ENCODE measurements at places on chromosomes 16 and 17.

DNA sequence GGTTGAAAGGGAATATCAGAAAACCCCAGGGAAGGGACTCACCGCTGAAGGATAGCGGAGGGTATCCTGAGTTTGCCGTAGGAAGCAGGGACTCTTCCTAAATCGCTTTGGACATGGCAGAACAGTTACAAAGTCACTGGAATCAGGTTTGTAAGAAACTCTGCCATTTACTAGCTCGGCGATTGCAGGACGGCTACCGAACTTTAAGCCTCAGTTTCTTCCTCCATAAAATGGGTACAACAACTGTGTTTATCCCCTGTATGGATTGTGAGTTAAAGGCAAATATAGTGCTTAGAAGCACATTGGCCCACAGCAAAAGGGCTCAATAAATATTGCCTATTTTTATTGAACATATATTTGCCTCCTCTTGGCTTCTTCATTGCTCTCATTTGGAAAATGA, 90.6 kb downstream of the MAF start:
- DNase-seq: no peak

DNA sequence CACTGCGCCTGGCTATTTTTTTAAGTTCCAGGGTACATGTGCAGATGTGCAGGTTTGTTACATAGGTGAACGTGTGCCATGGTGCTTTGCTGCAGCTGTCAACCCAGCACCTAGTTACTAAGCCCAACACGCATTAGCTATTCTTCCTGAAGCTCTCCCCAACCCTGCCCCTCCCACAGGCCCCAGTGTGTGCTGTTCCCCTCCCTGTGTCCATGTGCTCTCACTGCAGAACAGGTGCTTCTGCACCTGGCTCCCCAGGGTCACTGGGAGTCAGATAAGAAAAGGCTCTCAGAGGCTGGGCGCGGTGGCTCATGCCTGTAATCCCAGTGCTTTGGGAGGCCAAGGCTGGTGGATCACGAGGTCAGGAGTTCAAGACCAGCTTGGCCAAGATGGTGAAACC, 6.2 kb downstream of the HASPIN start:
- no peak for DNase-seq

DNA sequence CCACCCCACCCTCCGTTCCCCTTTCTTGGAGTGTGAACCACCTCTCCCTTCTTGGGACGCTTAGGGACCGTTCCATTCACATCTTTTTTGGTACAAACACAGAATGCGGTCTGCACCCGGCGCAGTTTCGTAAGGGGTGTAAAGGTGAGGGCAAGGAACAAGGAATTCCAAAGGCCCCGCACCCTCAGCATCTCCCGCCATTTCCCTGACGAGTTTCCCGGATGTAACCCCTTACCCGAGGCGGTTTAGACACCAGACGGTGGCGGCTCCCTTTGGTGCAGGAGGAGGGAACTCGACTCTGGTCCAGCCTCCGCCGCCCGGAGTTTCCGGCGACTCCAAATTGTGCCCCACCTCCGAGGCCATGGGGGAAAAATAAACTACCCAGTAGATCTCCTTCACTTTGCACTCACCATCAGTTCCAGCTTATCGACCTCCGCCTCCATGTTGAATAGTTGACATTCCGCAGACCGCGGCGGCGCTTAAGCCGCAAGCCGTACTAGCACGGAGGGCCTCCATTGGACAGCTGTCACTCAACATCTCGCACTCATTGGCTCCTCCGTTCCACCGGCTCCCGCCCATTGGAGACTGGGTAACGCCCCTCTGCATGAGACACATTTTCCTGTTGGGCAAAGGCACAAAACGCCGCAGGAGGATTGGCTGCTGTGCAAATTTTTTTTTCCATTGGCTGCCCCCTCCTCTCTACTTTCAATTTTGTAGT, at the start of gene SKA2:
SKA2 (minus strand) TSS at position 466 of the 718 bp plus-strand sequence; CDS start at position 443, 23 bp downstream.
- peak; percentile 96 for DNase-seq

DNA sequence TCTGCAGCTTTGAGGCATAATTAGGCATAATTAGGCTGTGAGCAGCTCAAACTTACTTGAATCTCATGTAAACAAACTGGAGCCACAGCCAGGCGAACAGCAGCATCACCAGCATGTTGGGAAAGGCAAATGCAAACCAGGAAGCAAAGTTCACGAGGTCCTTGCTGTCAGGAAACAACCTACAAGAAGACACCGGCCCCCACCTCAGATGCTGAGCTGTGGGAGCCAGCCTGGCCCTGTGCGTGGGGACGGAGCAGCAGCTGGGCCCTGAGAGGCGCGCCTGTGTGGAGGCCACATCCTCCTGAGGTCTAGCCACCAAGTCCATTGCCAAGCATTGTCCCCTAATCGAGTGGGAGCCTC, 12.2 kb downstream of the SLC13A5 start:
- DNase-seq: no peak

DNA sequence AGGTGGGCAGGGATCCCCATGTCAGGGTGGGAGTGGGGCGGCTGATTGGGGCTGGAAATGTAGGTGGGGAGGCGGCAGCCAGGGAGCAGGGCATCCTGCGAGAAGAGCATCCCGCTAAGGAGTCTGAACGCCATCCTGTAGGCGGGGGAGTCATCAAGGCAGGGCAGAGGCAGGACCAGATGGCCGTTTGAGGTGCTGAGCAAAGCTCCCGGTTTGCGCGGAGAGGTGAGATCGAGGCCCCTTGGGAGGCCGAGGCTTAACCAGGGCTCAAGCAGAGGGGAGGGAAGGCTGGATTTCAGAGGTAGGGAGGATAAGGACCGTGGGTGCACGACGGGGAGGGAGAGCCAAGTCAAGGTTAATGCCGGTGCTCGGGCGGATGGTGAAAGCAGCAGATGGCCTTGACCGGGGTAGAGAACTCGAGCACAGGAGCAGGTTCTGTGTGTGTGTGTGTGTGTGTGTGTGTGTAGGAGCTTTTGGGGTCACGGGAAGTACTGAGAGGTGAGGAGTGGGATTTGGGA, 472 bp upstream of the NME2 start:
- no peak for DNase-seq

DNA sequence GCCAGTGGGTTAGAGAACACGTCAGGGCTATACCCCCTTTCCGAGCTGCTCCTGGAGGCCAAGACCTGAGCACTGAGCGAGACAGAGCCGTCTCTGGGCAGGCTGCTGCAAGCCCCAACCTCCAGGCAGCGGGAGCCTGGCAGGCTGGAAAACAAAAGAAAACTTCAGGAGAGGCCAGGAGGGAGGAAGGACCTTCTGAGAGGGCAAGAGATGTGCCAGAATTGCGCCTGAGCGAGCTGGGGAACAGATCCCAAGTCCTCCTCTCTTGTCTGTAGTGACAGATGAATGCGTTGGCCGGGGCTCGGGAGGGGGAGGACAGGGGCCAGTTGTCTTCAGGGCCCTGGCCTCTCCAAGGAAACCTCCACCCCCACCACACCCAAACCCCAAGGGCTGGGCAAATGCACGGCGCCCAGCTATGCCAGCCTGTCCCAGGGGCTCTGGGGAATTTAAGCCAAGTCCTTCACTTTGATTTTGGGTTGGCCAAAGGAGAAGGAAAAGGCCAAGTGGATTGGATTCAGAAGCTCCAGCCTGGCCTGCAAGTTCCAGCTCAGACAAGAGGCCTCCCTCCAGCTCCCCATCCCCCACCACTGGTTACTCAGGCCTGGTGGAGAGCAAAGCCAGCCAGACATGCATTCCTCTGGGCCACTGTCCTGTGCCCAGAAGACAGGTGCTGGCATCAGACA, 18.1 kb downstream of the SDK2 start:
- DNase-seq: no peak

GRCh38 chr16:16127469-16128116, 95.7 kb downstream of the ABCC6 start:
- peak; percentile 46 for DNase-seq

DNA sequence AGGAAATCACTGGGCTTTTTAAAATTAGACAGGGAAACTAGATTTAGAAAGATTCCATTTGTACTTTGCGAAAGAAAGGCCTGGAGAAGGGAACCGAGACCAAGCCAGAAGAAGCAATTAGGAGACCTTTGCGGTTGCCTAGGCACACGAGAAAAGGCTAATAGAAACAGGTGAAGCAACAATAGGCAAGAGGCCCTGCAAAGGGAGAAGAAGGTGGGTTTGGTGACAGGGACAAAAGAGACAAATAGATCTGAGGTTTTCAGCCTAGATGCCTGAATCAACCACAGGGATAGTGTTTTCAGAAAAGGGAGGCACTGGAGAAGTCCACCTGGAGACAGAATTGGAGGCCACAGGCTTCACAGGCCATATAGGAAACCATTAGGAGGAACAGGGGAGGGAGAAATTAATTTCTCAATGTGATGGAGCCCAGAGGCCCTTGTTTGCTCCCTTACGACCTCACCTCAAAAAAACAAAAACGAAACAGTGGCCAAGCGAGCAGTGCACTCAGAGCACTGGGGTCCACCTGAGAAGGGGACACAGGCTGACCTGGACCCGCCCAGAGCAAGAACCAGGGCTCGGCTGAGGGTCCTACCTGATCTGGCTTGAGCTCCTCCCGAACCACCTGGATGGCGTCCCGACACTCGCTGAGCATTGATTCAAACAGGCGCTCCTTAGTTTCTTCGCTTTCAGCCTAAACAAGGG, 22.3 kb downstream of the SRP68 start:
- DNase-seq: no peak

- DNase-seq: no peak
These were observed 13.3 kb downstream of the NDUFAF8 start for GRCh38 chr17:81252326-81252986.

- no peak for DNase-seq
These were observed 45.8 kb upstream of the PLCG2 start for GRCh38 chr16:81733295-81733694.

GRCh38 chr17:58325976-58326468, 2.6 kb downstream of the TSPOAP1 start:
- no peak for DNase-seq

DNA sequence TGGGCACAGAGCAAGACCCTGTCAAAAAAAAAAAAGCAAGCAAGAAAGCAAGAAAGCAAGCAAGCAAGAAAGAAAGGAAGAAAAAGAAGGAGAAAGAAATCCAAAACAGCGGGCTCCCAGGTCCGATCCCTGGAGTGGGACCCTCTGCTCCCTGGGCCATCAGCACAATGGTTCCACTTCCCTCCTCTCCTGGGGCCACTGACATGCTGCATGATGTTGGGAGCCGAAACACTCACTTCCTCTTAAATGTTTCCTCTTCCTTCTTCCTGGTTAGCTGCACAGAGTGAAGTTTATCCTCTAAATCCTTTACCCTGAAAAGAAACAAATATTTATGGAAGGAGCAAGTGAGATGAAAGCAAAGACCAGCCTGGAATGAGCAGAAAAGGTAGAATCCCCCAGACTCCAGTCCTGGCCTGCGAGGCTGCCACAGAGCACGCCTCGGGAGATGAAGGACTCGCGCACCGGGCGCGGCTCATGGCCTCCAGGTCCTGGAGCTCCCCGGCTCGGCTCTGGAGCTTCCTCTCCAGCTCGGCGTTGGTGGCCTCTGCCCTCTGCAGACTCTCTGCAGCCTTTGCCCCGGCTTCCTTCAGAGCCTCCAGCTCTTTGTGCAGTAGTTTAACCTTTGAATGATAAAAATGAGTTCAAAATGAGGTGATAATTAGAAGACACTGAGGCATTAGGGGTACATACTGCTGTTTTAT, 19.0 kb downstream of the CCDC57 start:
- DNase-seq: no peak

- no peak for DNase-seq
These were observed 11.2 kb downstream of the TFAP4 start for GRCh38 chr16:4261557-4262172.

DNA sequence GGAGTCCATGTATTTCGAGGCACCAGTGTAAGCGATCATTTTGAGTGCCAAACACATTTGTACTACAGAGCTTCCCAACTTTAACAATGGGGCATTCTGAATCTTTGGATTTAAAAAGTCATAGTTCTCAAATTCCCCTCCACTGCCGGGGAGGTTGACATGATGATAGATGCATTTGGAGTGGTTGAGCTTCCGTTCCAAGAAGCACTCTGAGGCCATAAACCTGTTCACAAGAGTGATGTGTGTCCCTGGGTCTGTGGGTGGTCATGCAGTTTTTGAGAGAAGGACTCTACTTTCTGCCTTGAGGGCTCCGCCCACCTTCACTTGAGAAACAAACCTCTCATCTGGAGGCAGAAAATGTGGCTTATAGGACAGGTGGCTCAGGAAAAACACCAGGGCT, 43.7 kb downstream of the IRX5 start:
- DNase-seq: no peak

DNA sequence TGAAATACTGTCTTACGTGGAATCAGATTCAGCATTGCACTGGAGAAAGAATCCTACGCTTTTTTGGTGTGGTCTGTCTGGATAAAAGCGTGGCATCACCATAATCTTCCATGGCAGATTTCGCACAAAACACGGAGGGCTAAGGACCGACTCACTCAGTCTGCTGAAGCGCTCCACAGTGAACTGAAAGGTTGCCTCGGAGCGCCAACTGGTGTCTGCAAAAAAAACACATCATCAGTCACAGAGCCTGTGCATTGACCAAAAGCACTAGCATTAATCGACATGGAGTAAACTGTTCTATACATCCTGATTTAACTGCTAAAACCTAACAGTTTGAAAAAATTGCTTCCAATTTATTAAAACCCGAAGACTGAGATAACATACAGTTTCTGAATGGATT, 40.5 kb downstream of the USP7 start:
- no peak for DNase-seq

GRCh38 chr16:84207251-84207650, 16.3 kb downstream of the ADAD2 start:
- no peak for DNase-seq

GRCh38 chr17:74288785-74289184, 14.8 kb downstream of the DNAI2 start:
- DNase-seq: no peak

- no peak for DNase-seq
These were observed 4.1 kb downstream of the CD2BP2 start for GRCh38 chr16:30351001-30351441.

DNA sequence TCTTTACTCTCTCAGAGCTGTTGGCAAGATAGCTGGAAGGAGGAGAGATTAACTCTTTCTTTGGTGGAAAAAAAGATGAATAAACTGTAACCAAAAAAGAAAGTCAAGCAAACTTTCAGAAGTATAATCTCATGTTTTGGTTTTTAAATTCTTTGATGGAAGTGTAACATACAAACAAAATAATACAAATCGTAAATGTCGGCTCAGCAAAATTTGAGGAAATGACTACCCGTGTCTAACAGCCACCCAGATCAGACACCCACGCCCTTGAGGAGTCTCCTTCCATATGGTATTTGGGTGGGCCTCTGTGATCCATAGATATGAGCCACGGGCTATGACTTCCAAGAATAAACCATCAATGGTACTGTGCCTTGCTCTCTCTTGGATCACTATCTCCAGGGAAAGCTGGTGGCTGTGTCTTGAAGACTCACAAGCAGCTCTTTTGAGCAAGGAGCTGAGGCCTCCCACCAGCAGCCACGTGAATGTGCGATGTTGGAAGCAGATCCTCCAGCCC, 9.6 kb upstream of the CD300C start:
- DNase-seq: no peak

All from stimulated activated CD8-positive, alpha-beta memory T cell treated with anti-CD3 and anti-CD28 coated beads, Interleukin-15, amount 100 ng/mL, for 1 hour (primary cell).